ENCODE measurements at places on chromosomes 2 and 18. TPM values are rescaled to one million over a fixed set of nuclear protein-coding genes. Genes with fewer than 3 reads are reported as not detected.

GRCh38 chr18:31428211-31428610, 19.3 kb upstream of the DSG3 start:
- H3K27me3 ChIP-seq = no peaks in the 10 kb centered on the region
- no peak overlapping the region for H3K27ac ChIP-seq
- no peak overlapping the region for H3K4me3 ChIP-seq
- no peak for DNase-seq

Gene IRS1
- 3.1 TPM for total RNA-seq

DNA sequence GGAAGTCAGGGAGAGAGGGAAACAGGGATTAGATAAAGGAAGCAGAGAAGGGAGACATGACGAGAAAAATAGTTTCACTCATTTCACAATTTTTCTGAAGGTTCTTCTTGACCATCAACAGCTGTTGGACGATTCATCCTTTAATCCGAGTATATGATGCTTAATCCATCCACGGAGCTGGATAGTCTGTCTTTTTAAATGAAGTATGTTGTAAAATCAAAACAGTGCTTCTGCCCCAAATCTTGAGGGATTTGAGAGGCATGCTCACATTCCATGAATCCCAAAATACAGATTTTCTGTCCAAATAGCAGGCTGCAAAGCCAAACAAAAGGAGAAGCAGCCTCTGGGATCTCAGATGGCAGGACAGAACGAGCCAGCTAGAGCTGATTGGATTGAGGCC, 47.5 kb downstream of the EPAS1 start:
- no peak overlapping the region for H3K4me3 ChIP-seq
- DNase-seq = no peak
- peaks cover 45% of the 10 kb centered on the region for H3K4me1 ChIP-seq
- no peak overlapping the region for H3K27ac ChIP-seq
- H3K36me3 ChIP-seq = no peaks in the 10 kb centered on the region

DNA sequence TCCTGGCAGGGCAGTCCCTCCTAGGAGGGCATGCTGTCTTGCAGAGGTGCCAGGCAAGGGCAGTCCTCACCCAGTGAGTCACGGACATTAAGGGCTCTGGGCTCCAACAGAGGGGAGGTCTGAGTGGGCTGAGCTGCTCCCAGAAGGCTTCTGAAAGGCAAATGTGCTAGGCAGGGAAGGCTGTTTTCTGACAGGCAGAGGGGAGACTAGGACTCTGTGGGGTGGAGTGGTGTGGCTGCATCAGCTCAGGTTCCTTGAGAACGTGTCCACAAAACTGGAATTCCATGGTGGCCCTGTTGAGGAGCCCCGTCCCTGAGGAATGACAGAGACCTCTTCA, 283.5 kb downstream of the MYCN start:
- H3K27ac ChIP-seq = no peak overlapping the region
- no peak for DNase-seq
- H3K4me3 ChIP-seq = no peak overlapping the region
- no peaks in the 10 kb centered on the region for H3K4me1 ChIP-seq
- H3K27me3 ChIP-seq = no peaks in the 10 kb centered on the region

DNA sequence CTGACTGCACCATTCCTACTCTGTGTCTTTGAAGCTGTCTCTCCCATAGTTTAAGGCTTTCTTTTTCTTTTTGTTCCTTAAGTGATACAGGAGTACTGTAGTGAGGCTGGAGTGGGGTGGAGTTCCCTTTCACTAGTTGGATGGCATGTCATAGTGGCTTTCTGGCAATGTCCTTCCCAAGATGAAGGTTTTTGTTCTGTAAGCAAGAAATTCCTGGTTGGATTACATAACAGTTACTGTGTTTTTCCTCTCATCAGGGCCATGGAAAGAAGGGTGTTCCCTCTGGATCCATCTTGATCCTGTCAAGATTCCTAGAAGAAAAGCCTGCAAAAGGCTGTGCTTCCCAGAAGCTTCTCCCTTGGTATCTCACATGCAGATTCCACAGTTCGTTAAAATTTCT, 84.2 kb downstream of the ACKR3 start:
- DNase-seq = no peak
- no peak overlapping the region for H3K4me3 ChIP-seq
- H3K27me3 ChIP-seq = no peaks in the 10 kb centered on the region
- no peaks in the 10 kb centered on the region for H3K4me1 ChIP-seq

Gene RBKS
- total RNA-seq = 6.3 TPM

Gene ST8SIA3
- 1.6 TPM for total RNA-seq

DNA sequence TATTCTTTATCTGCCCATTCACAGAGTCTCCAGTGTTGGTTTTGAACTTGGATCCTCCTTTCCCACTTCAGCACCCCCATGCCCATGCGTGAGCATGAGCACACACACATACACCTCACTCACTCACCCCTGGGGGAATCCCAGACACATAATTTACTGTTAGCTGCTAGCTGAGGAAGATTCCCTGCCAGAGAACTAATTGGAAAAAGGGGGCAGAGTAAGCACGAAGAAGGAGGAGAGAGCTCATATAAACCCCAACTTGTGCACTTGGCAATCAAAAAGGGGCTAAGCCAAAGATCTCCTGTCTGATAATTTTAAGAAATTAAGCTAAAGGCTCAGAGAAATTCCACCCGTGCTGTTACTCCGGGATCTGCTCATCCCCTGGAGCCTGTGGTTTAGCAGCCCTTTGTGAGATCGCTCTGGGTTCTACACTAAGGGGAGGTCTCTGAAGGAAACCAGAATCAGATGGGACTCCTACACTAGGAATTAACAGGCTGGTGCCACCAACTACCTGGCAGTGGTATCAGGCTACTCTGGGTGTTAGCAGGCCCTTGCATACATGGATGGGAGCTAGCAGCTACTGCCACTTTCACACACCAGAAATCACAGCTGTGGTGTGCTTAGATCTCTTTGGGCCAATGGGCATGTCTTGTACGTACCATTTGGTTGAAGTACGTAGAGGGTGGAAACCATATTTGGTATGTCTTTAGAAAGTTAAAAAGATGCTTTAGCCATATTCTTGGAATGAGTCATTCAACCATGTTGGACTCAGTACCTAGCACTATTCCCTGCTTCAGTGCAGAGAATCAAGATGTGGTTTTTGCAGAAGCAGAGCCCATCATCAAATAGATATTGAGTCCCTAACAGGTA, 95.6 kb upstream of the SLC14A2 start:
- no peak overlapping the region for H3K4me3 ChIP-seq
- no peak for DNase-seq
- H3K27ac ChIP-seq = peak overlapping the region; percentile 11
- H3K36me3 ChIP-seq = no peaks in the 10 kb centered on the region

DNA sequence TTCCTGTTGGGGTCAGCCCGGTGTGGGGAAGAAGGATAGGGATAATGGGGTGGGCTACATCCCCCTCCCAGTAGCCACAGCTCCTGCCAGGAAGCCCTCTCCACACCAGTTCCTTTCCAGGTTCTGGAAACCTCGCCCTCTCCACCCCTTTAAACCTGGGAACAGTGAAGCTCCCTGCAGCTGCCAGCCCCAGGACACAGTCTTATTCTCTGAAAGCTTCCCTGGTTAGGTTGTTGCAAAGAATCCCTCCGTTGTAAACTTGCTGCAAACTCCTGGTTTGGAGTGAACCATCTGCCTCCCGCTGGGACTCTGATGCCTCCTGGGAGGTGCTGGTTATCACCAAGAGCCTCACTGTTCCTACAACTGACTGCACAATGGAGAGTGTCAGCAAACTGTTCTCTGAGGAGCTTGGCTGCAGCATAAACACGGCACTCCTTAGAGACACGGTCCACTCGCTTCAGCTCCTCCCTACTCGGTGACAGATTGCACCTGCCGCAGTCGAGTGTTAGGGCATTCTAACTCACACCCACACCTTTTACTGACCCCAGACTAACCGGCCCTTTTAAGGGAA, 261.8 kb upstream of the RAB6C start:
- no peak overlapping the region for H3K4me3 ChIP-seq
- no peak overlapping the region for H3K27ac ChIP-seq
- DNase-seq = no peak
- H3K36me3 ChIP-seq = no peaks in the 10 kb centered on the region

Gene UGT1A4
- total RNA-seq = not detected

Gene KLHL41
- 1.7 TPM for total RNA-seq

GRCh38 chr2:65261676-65262075, 34.0 kb downstream of the ACTR2 start:
- H3K4me1 ChIP-seq = no peaks in the 10 kb centered on the region
- no peaks in the 10 kb centered on the region for H3K36me3 ChIP-seq
- H3K27ac ChIP-seq = no peak overlapping the region
- no peak overlapping the region for H3K4me3 ChIP-seq
- no peaks in the 10 kb centered on the region for H3K27me3 ChIP-seq
- no peak for DNase-seq

Gene CD207
- total RNA-seq = 0.79 TPM

Gene PLCD4
- 8.2 TPM for total RNA-seq

GRCh38 chr18:8667846-8668245, 37.5 kb upstream of the MTCL1 start:
- no peak for DNase-seq
- H3K4me1 ChIP-seq = no peaks in the 10 kb centered on the region
- H3K36me3 ChIP-seq = no peaks in the 10 kb centered on the region
- no peak overlapping the region for H3K4me3 ChIP-seq

Gene OR6B2
- not detected for total RNA-seq

GRCh38 chr2:26380281-26380680, 21.4 kb upstream of the DRC1 start:
- H3K4me1 ChIP-seq = no peaks in the 10 kb centered on the region
- no peaks in the 10 kb centered on the region for H3K27me3 ChIP-seq
- no peaks in the 10 kb centered on the region for H3K36me3 ChIP-seq
- no peak overlapping the region for H3K27ac ChIP-seq

DNA sequence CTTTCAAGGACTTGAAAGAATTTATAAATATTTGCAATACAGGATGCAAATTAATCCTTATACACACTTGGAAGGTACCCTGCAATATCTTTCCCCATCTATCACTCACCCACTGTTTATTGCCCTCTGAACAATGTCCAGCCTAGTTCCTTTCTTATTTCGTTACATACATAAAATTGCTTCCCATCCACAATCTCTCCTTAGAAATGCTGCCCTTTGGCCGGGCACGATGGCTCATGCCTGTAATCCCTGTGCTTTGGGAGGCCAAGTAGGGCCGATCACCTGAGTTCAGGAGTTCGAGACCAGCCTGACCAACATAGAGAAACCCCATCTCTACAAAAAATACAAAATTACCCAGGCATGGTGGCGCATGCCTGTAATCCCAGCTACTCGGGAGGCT, 41.2 kb upstream of the ATP8B1 start:
- H3K36me3 ChIP-seq = no peaks in the 10 kb centered on the region
- no peak for DNase-seq
- no peaks in the 10 kb centered on the region for H3K4me1 ChIP-seq
- H3K27me3 ChIP-seq = no peaks in the 10 kb centered on the region

Gene TRPM8
- 2.2 TPM for total RNA-seq

DNA sequence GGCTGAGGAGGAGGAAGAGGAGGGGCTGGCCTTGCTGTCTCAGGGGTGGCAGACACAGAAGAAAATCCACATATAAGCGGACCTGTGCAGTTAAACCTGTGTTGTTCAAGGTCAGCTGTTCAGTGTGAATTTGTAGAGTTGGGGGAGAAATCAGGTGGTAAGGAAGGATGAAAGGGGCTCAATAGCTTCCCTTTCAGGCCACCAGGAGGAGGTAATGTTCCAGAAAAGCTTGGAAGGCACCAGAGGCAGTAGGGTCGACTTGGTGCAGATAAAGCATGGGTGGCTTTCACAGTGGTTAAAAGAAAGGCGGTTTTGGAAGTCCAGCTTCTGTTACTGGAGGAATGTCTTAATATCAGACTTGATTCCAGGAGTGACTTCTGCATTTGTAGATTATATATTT, 167.4 kb downstream of the THSD7B start:
- no peaks in the 10 kb centered on the region for H3K36me3 ChIP-seq
- H3K27me3 ChIP-seq = no peaks in the 10 kb centered on the region
- DNase-seq = peak; percentile 33
- no peaks in the 10 kb centered on the region for H3K4me1 ChIP-seq
- no peak overlapping the region for H3K27ac ChIP-seq

Gene MDH1B
- total RNA-seq = 16.7 TPM

DNA sequence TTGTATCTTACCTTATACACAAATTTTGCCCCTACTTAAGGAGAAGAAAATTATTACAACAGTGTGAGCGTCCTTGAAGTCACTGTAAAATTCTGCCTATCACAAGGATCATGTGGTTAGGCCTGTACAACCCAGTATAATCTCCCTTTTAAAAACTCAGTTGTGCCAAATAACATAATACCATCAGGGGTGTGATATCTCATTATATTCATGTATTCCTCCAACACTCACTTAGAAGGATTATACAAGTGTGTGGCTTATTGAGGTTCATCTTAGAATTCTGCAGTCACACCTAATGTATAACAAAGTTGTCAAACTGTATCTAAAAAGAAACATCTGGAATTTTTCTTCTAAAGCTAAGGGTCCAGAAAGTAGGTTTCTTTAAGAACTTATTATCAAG, 998.8 kb upstream of the LRRTM1 start:
- DNase-seq = no peak
- no peaks in the 10 kb centered on the region for H3K27me3 ChIP-seq
- H3K4me1 ChIP-seq = no peaks in the 10 kb centered on the region

Gene BARD1
- 21.6 TPM for total RNA-seq

Gene ST8SIA5
- total RNA-seq = 1.6 TPM

DNA sequence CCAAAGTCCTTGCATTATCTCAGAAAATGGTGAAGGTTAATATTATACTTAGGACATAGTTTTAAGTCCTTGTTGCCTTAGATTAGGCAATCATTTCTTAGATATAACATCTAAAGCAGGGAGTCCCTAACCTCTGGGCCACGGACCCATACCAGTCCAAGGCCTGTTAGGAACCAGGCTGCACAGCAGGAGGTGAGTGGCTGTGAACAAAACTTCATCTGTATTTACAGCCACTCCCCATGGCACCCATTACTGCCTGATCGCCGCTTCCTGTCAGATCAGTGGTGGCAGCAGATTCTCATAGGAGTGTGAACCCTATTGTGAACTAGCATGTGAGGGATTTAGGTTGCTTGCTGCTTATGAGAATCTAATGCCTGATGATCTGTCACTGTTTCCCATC, 86.5 kb upstream of the MYO3B start:
- H3K27ac ChIP-seq = no peak overlapping the region
- no peak overlapping the region for H3K4me3 ChIP-seq
- no peaks in the 10 kb centered on the region for H3K27me3 ChIP-seq
- no peak for DNase-seq
- peaks cover 11% of the 10 kb centered on the region for H3K4me1 ChIP-seq

- no peaks in the 10 kb centered on the region for H3K4me1 ChIP-seq
- H3K27ac ChIP-seq = no peak overlapping the region
- H3K4me3 ChIP-seq = no peak overlapping the region
- no peaks in the 10 kb centered on the region for H3K27me3 ChIP-seq
- no peak for DNase-seq
These were observed 12.0 kb upstream of the ZNF396 start for GRCh38 chr18:35389095-35389618.

Gene DHRS9
- total RNA-seq = 2.4 TPM

GRCh38 chr2:165560377-165560988, 91.0 kb downstream of the CSRNP3 start:
- no peak for DNase-seq
- H3K36me3 ChIP-seq = no peaks in the 10 kb centered on the region
- no peak overlapping the region for H3K4me3 ChIP-seq
- no peaks in the 10 kb centered on the region for H3K4me1 ChIP-seq
- H3K27ac ChIP-seq = no peak overlapping the region

GRCh38 chr2:136029149-136029548, 43.7 kb upstream of the DARS1 start:
- no peaks in the 10 kb centered on the region for H3K27me3 ChIP-seq
- H3K36me3 ChIP-seq = no peaks in the 10 kb centered on the region
- no peak overlapping the region for H3K27ac ChIP-seq
- no peak overlapping the region for H3K4me3 ChIP-seq
- no peak for DNase-seq
- no peaks in the 10 kb centered on the region for H3K4me1 ChIP-seq

Data from testis (tissue), 5 donors.